Thoracic aorta (tissue), 2 donors: ENCODE measurements at places on chromosomes 2 and 18.

- no peak for DNase-seq
Observed at GRCh38 chr2:129439406-129440302, 539.8 kb upstream of the RAB6C start.

DNA sequence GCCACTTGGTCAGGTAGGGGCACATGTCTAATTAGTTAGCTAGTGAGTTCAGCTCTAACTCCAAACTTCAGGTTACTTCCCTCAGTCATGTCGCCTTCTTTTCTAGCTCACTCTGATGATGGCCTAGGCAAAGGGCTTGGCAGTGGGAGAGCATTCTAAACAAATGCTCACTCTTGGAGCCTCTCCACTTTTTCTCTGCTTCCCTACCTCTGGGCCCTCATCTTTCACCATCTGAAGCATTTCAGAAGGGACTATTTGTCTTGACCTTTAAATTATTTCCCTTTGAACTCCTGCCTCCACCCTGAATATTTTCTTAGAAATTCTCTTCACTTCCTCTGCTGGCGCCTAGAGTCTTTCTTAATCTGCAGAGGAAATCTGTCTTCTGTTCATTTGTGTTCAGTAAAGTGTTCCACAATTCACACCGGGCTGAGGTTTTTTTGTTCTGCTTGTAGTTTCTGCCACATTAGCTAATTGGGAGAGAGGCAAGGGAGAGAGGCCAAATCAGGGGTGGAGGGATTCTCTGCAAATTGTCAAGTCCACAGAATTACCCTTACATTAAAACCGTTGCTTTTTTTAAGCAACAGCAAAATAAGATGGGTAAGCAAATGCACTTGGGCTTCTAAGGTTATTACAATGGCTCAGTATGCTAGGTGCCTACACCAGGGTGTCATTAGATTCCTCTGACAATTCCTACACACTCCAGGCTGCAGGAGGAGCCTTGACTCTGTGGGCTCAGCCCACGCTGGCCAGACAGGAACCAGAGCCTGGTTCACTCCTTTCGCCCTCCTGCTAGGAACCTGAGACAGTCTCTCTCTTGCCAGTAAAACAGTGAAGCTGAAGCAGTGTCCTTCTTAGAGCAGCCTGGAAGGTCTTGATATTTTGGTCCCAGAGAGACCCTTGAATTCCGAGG lies 5.5 kb downstream of the MSGN1 start:
- no peak for DNase-seq

- no peak for DNase-seq
Observed at GRCh38 chr2:16013359-16013911, 73.1 kb downstream of the MYCN start.

- no peak for DNase-seq
Observed at GRCh38 chr2:11466307-11467128, 557 bp upstream of the E2F6 start.

GRCh38 chr2:64214281-64215115 lies 70.3 kb upstream of the PELI1 start:
- no peak for DNase-seq
